RCC 7860 (cell line): ENCODE measurements at places on chromosomes 2 and 18.
A peak's percentile ranks its signal among the peaks of the same experiment; 100 is the strongest.

DNA sequence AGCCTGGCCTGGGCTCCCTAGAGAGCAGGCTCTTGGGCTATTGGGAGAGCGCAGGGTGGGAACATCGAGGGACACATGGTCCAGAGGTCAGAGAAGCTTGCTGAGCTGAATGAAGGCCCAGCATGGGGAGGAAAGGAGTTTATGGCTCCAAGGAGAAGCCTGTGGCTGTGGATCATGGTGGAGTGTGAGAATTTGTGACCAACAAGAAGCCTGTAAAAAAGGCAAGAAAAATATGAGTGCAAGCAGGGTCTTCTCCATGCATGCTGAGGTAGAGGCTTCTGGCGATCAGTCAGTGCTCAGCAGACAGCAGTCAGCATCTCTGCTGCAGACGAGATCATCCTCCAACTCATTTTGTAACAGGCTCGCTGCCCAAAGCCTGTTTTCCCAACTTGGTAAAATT, 1.3 kb upstream of the SCYGR3 start:
- no peak for DNase-seq

- DNase-seq, result peak; percentile 29
Observed at GRCh38 chr2:202278944-202279343, 13.4 kb downstream of the NOP58 start.

GRCh38 chr2:121017396-121017795, 267.6 kb downstream of the TFCP2L1 start:
- no peak for DNase-seq

- DNase-seq, result no peak
Observed at GRCh38 chr2:70012887-70013286, 51.5 kb upstream of the ASPRV1 start.

- no peak for DNase-seq
Observed at GRCh38 chr2:217732992-217733391, 269.8 kb downstream of the TNS1 start.

GRCh38 chr18:64886995-64887394, 738.1 kb upstream of the LINC00305 start:
- no peak for DNase-seq

DNA sequence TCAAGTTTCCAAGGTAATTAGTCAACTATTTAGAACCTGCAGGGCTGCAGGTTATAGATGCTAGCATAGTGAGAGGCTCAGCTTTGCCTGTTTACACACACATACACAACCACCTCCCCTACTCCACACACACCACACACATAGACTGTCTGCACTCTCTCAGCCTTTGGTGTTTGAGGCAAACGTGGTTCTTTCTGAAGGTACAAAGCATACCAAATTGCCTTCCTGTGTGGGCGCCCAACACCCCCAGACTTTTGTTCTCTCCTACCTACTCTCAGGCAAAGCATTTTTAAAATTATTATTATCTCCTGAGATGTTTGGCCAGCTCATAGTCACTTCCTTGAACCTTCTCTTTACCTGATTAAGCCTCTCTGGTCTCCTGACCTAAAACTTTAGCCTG, 44.9 kb downstream of the MYO3B start:
- DNase-seq, result no peak

DNA sequence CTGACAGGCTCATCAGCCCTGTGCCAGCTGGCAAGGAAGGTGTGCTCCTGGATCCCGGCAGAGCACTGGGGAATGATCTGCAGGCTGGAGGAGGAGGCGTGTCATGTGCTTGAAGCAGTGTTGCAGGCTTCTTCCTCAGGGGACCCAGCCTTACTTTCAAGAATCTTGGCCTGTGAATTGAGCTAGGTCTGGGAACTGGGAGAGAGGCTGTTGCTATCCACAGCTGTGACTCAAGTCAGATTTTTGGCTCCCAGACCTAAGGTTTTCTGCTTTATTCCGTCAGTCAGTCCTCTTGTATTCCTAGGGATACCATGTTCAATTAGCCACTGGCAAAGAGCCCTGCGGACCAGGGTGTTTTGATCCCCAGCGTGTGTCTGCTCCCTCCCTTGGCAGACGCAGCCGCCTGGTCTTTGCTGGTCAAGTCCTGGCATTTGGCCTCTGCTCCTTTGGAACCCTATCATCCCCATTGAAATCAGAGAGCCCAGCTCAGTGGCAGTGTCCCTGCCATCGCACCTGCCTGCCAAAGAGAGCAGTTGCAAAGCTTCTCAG, 32.4 kb downstream of the ASB1 start:
- no peak for DNase-seq

DNA sequence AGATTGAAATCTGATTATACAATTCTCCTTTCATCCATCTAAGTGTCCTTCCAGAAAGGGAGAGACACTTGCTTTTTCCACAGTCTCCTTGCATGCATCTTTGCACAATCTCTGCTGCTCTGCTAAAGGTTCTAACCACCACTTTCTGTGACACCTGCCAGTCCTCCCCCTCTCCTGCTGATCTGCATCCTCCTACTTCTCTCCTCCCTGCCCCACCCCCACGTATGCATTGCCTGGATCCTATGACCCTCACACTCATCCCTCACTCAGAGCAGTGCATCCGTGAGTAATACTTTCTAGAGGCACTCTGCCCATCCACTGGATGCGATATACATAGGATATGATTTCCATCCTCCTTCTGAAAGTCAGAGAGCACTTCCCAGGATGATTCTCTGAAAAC, 27.7 kb upstream of the TRAPPC8 start:
- no peak for DNase-seq

DNA sequence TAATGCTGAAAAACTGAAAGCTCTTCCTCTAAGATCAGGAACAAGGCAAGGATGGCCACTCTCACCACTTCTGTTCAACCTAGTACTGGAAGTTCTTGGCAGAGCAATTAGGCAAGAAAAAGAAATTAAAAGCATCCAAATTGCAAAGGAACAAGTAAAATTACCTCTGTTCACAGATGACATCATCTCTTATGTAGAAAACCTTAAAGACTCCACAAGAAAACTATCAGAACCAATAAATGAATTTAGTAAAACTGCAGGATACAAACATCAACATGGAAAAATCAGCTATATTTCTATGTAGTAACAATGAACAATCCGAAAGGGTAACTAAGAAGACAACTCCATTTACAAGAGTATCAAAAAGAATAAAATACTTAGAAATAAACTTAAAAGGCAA, 112.2 kb downstream of the CHN1 start:
- DNase-seq, result no peak

DNA sequence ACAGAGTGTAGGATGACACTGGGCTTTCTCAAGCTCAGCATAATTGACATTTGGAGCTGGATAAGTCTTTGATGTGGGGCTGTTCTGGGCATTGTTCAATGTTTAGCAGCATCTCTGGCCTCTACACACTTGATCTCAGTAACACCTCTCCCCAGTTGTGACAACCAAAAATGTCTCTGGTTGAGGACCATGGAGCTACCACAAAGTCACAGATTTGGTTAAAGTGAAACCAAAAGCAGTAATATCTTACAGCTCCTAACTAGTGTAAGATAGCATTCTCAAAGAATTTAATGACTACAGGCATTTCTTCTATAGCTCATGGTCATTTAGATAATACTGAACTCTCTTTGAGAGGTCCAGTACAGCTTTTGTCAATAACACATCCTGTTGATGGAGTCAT, 23.4 kb upstream of the PAX3 start:
- no peak for DNase-seq

DNA sequence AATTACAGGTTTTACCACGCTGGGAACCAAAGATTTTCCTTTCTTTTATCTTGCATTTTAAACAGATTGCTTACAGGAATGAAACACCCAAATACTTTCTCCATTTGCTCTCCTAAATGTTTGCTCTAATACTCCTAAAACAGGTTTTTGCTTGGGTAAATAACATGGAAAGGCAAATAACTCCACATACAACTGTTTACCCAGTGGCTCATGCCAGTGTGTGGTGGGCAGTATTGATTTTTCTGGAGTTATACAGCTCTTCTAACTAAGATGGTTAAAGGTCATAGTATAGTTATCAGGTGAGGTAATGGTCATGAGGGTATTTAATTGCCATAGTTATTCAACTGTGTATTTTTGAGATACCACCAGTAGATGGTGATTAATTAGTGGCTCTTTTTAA, 61.2 kb upstream of the RAB27B start:
- no peak for DNase-seq

DNA sequence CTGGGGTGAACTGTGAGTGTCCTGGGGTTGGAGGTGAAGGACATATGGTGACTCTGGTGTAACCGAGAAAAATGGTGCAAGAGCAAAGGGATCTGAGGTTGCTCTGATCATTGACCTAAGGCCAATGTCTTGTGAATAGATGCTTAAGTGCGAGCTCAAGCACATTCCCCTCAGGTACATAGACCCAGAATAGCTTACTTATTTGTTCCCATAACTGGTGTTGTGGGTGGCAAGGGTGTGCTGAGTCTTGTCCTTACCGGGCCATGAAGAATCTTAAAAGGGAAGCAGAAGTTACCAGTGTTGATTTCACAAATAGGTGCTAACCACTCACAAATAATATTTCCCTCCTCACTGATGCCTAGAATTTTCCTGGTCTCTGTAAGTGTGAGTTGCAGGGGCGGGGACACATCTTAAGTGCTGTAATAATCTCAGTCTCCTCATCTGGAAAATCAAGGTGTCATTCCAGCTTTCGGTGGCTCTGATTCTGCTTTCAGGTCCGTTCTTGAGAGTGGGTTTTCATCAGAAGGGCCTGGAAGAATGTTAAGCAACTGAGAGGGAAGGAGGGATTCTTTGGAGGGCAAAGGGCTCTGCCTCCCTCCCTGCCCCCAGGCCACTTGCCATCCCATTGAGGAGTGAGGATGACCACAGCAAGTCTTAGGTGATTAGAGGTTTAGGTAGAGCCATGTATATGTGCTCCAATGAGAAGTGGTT, 54.9 kb downstream of the LIPG start:
- no peak for DNase-seq

DNA sequence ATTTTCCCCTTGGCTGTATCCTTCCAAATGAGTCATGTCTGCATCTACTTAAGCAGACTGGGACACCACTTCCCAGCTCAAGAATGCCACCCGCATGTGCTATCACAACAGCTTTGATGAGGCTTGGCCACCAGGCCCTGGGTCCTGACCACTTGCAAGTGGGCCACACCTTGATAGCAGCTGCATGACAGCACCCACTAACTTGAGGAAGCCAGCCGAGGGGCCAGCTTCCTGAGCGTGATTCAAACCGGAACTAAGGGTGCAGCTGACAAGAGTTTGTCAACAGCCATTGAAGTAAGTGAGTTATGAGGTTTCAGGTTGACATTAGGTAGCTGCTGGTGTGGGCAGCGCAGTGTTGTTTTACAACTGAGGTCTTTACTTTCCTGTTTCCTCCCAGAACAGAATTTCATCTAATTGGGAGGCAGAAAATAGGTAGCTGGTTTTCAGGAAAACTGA, 54.4 kb downstream of the EPHA4 start:
- DNase-seq, result no peak

- no peak for DNase-seq
Observed at GRCh38 chr18:63262369-63263335, 56.9 kb downstream of the BCL2 start.

DNA sequence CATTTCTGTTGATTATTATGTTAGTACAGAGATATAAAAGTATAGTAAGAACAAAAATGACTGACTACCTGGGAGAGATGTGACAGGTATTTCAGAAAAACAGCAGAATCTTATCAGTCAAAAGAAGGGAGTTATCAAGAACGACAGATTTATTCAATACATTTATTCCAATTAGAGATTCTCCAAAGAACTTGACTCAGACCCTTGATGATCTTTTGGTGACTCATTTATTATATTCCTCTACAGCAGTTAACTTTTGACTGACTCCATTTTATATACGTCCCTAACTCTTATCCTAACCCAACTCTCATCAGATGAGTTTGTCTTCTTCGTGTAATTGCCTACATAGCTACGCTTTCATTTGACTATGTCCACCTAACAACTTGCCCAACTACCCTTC, 91.1 kb downstream of the C2orf74 start:
- no peak for DNase-seq

- DNase-seq, result peak; percentile 36
Observed at GRCh38 chr2:127591221-127591923, 54.6 kb upstream of the GPR17 start.

- no peak for DNase-seq
Observed at GRCh38 chr18:53153800-53154199, 813.8 kb downstream of the DCC start.

DNA sequence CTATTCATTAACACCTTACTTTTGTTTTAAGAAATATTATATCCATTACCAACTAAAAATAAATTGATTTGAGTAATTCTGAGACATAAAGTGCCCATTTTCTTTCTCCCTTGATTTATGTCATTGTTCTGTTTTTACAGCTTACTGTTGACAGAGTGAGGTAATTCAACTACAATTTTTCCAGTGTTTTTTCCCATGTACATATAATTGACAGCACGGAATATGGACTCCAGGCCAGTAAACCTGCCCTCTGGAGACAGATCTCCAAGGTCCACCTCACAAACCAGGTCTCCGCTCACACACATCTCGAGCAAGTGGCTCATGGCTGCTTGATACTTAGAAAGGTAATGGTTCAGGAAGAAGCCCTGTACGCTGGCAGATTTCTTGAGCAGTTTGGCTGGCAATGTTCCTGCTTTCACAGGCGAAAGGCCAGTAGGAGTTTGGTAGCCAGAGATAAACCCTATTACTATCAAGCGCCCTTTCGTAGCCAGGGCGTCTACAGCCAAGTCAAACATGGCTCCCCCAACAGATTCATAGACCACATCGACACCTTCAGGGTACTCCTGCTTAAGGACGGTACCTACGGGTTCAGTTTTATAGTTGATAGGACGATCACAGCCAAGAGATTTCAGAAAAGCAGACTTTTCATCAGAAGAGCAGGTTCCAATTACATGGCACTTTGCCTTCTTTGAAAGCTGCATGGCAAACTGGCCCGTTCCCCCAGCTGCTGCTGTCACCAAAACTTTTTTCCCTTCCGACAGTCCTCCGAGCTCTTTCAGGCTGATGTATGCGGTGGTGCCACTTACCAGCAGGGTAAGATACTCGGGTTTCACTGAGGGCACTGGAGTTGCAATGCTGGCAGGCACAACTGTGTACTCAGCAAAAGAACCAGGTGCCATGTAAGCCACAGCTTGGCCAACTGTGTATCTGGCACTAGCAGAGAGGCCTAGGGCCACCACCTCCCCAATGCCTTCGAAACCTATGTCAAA, 7.4 kb downstream of the PTGR3 start:
- no peak for DNase-seq

DNA sequence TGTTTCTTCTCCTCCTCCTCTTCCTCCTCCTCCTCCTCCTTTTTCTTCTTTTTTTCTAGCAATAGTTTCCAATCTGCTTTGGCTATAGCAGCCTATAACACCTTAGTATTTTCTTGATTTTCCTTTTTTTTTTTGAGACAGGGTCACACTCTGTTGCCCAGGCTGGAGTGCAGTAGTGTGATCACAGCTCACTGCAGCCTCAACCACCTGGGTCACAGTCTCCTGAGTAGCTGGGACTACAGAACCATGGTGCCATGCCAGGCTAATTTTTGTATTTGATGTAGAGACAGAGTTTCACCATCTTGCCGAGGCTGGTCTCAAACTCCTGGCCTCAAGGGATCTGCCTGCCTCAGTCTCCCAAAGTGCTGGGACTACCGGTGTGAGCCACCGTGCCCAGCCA, 10.7 kb upstream of the THNSL2 start:
- DNase-seq, result no peak

- DNase-seq, result no peak
Observed at GRCh38 chr2:143623231-143623908, 494.2 kb downstream of the ARHGAP15 start.

- DNase-seq, result no peak
Observed at GRCh38 chr2:188527141-188527540, 235.5 kb downstream of the GULP1 start.

- DNase-seq, result no peak
Observed at GRCh38 chr2:241742320-241742939, 8.0 kb downstream of the D2HGDH start.

- peak; percentile 53 for DNase-seq
Observed at GRCh38 chr2:200786826-200787225, 24.9 kb upstream of the BZW1 start.
